HepG2 (cell line): ENCODE measurements at places on chromosomes 2 and 18.

DNA sequence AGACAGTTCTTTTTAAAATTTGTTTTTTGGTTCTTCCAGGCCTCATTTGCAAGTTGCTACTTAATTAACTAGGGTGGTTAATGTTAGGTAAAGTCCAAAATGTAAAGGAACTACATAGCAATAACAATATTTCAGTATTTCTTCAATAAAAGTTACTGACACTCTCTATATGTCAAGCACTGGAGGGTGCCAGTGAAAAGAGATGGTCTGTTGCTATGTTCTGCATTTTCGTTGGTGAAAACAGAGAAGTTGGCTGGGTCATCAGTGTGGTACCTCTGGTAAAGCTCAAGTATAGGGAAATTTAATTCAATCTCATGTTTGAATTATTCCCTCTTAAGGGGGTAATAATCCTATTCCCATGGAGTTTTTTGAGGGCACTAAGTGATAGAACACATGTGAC is 16.3 kb upstream of the SCN1A start:
- no peak for DNase-seq

DNA sequence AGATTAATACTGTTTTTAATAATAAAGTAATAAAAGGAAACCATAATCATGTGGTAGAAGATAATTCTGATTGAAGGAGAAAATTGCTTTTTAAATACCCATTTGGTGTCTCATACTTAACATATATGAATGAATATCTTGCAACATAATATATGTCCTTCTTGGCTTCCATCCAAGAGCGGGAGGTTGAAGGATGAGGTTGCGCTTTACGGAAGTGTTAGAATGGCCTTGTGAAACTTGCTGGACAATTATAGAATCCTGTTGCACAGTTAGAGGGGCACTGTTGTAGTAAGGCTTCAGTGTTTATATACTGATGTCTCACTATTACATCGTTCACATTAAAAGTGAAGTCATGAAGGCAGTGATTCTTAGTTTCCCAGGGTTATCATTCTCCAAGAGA is 9.4 kb downstream of the INSIG2 start:
- no peak for DNase-seq

DNA sequence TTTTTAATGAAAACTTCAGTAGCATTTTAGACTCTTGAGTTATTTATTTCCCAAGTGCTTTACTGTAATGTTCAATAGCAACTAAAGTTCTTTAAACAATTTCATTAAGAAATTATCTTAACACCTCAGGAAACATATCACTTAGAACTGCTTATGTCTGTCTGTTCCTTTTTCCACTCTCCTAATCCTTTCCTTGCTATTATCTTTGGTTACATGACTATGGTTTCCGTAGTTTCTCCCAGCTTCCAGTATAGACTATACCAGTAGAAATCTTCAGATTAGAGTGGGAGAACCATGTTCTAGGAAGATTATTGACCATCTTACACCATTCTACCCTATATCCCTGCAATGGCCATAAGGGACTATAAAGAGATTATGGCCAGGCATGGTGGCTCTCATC is 280.0 kb downstream of the EXOC6B start:
- DNase-seq = no peak

DNA sequence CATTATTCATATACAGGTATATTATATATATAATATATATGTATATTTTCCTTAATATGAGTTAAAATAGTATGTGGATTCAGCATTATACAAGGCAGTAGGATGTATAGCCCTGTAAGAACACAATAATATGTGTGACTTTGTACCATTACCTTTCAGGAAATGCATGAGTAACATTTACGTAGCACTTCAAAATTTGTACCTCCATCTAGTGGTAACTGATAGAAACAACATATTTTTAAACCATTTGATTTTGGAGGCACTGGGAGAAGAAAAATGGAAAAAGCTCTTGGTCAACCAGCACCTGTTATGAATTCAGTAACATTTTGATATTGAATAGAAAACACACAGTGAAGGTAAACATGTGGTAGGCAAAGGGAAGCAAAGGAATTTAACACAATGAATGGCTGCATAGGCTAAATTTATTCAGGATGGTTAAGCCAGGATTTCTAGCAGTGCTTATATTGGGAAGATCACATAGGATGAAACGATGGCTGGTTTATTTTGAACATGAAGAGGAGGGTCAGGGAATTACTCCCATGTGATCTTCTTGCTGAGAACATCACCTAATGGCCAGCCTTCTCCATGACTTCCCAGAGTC is 565.5 kb downstream of the CCDC85A start:
- DNase-seq = peak; percentile 18

DNA sequence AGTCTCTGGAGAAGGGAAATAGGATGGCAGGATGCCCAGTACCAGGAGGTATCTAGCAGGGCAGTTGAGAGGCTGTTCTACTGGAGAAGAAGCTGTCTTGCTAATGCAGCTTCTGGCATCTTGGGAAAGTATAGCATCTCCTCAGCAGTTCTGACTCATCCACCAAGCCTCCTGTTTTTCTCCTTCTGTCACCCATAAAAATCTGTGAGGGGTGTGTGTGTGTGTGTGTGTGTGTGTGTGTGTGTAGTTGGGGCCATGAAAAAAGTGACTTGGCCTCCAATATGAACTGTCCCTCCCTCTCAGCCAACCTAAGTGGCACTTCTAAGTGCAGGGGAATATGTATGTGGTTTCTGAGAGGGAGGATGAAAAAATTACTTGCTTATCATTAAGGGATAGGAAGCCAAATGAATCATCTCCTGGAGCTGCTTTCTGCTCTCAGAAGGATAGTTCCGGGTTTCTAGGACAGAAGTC is 83.9 kb downstream of the CBLN2 start:
- DNase-seq = no peak

GRCh38 chr2:198115201-198115600 is 310.8 kb downstream of the PLCL1 start:
- no peak for DNase-seq

DNA sequence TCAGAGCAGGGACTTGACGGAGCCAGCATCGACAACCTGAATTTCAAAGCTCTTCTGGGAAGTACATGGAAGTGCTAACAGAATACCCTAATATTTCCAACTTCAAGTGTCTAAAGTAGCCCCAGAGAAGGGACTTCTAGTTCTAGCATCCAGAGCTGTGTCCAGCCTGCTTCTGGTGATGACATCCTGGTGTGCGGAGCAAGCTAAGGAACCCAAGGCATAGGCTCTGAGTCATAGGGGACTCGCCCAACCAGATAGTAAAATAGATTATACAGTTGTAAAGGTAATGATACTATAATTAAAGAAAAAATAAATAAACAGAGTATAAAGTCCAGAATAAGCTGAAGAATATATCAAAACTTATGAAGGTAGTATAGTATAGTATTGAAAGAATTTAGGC is 108.1 kb upstream of the SERPINE2 start:
- DNase-seq = no peak

DNA sequence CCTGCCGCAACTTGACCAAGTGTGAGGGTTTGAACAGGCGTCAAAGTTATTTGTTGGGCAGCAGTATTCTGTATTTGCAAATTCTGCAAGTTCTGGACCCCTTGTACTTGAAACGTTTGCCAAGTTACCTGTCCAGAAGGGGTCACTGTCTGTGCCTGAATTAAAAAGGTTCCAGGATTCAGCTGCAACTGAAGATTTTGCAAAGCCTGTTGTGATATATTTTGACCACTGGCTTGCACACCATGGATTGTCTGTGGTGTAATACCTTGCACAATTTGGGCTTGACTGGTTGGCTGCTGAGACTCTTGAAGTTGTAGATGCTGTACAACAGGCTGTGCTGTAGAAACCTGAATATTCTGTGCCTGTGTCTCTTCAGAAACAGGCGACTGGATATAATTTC is 10.2 kb downstream of the SP3 start:
- peak; percentile 42 for DNase-seq

- DNase-seq = no peak
These were observed 101.3 kb upstream of the ITGB6 start for GRCh38 chr2:160301420-160301819.

- no peak for DNase-seq
These were observed 4.0 kb upstream of the RNF152 start for GRCh38 chr18:61896757-61897156.

- DNase-seq = no peak
These were observed 13.0 kb downstream of the KCNH7 start for GRCh38 chr2:162825578-162825977.

- no peak for DNase-seq
These were observed 181.1 kb downstream of the SOCS6 start for GRCh38 chr18:70469916-70470315.
